Psoas muscle (tissue), 8 donors: ENCODE measurements at places on chromosomes 5 and 9. TPM values are rescaled to one million over a fixed set of nuclear protein-coding genes. Genes with fewer than 3 reads are reported as not detected.

Gene GCNT1
- 0.27 TPM for polyA plus RNA-seq

DNA sequence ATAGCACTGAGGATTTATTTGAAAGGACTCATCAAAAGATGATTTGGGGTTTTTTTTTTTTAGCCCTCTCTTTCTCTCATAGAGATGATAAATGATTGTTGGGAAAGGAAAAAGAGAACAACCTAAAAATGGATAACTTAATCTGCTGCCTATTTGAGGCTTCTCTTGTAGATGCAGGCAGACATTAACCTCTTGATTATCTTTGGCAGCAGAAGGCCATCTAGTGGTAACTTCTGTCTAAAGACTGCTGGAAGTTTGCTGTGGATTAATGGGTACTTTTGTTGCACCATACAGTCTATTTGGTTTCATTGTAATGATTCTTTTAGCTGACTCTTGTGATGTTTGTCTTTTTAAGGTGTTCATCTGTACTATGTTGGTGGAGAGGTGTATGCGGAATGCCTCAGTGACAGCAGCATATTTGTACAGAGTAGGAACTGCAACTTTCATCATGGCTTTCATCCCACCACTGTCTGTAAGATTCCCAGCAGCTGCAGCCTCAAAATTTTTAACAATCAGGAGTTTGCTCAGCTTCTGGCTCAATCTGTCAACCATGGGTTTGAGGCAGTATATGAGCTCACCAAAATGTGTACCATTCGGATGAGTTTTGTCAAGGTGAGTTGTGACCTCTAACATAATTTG lies 18.8 kb downstream of the SMIM32 start:
- DNase-seq: no peak

- no peak for DNase-seq
These were observed 68.7 kb upstream of the ZNF622 start for GRCh38 chr5:16534280-16534679.

DNA sequence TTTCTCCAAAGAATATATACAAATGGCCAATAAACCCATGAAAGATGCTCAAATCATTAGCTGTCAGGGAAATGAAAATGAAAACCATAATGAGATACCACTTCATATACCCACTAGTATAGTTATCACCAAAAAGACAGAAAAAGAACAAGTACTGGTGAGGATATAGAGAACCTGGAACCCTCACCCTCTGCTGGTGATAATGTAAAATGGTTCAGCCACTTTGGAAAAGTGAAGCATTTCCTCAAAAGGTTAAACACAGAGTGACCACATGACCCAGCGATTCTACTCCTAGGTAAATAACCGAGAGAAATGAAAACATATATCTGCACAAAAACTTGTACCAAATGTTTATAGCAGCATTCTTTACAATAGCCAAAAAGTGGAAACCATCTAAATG lies 72.0 kb downstream of the HSD17B3 start:
- DNase-seq: no peak

DNA sequence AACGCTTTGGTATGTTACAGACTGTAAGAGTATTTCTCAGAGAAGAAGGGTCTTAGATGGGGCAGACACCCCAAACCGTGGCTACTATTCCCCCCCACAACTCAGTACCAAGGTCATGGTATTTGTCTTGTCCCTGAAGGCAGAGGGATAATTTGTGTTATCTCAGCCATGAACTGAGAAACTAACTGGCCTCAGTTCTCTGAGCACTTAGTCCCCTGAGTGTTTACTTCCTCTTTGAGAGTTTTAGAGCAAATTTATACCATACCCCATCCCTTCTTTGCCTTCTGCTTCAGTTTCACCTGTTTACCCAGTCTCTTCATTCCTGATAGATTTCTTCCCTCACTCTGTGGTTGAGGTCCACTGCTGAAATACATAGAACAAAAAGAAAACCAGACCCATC lies 183.9 kb downstream of the LRRC70 start:
- no peak for DNase-seq

Gene LHX3
- not detected for polyA plus RNA-seq

Gene FXN
- 10.4 TPM for polyA plus RNA-seq

DNA sequence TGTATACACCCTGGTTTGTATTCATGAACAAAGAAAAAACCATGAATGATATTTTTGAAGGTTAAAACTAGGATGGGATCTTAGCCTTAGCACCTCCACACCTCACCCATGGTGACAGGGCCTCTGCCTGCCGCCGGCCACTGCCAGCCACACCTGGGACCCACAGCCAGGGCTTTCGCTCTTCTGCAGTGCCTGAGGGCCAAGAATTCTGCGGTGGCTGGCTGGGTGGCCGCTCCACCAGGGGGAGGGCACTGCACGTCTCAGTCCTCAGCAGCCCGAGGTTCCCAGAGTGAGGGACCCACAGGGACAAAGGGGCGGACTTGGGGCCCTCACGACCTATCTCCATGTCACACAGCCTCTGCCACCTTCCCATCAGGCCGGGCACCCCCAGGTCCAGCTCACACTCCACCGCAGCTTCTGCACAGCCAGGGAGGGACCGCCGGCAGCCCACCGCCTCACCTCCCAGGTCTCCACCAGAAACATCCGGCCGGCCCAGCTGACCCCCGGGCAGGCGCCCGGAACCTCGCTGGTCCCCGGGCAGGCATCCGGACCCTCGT lies 6.9 kb downstream of the EXD3 start:
- no peak for DNase-seq

DNA sequence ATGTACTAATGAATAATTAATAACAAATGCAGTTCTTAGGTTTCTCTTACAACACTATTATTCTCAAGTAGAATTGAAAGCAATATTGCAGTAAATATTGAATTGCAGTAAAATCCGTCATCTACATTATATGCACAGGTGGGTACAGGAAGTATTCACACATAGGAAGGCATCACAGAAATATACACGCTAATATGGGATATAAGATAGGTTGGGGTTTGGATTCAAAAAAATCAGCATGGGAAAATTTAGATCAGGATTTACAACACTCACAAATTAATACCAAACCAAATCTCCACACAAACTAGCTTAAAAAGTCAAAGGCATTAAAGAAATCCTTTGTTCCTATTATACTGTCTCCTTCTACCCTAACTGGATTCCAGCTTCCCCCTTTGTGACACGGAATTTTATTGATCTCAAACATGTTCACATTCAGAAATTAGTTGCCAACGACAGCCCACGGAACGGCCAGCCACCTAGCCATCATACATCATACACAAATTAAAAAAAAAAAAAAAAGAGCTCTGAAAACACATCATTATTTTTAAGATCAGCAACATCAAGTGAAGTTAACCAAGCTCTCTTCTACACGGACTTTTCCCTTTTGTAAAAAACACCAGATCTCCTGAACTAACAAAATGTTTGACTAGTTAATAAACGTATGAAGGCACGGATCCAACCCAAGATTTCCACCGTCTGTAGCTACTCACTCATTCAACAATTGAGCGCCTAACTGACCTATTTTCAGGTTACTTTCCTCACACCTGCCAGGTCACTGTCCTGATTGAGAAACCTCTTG lies 2.2 kb downstream of the NR6A1 start:
- no peak for DNase-seq

Gene CD14
- 7.3 TPM for polyA plus RNA-seq

DNA sequence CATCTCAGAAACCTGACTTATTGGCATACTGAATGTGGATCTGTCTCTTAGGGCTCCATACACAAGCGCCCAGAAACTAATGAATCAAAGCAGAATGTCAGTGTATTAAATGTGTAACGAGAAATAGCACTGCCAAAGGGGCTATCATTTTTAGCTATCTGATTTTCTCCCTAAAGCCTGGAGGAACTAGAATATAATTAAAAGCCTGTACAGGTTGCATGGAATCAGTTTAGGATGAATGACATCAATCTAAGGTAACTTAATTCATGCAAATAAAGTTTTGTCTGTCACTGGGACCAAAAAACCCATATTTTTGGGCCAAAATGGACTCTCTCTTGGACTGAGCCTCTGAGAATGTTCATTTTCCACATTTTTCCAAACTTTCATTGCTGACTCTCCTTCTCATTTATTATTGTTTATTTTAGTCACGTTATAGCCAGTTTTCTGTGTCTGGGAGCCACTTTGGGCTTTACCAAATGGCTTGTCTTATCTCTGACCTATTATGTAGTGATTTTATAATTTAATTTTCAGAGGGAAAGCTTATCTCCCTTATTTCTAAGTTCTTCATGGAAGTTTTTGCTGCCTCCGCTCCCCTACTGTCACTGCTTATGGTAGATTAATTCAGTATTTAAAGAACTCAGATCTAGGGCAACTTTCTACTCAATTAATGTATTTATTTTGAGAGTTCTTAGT lies 47.0 kb downstream of the PRR16 start:
- DNase-seq: no peak

DNA sequence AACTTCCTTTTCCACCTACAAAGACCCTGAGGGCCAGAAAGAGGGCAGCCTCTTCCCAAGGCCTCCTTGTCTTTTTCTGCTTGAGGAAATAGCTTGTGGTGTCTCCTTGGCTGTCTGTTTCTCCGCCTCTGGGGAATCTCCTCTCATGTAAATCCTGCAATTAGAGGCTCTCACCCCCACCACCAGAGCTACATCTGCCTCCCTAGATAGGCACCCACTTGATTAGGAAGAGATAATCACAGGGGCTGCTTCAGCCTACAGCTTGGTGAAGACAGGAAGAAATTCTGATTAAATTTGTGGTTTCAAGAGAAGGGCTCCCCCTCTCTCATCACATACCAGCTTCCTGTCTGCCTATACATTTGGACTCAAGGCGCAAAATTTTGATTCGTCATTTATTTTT lies 75.6 kb downstream of the TLR4 start:
- DNase-seq: no peak

Gene EQTN
- polyA plus RNA-seq: not detected

- no peak for DNase-seq
These were observed 49.9 kb downstream of the SIL1 start for GRCh38 chr5:139148306-139148705.

DNA sequence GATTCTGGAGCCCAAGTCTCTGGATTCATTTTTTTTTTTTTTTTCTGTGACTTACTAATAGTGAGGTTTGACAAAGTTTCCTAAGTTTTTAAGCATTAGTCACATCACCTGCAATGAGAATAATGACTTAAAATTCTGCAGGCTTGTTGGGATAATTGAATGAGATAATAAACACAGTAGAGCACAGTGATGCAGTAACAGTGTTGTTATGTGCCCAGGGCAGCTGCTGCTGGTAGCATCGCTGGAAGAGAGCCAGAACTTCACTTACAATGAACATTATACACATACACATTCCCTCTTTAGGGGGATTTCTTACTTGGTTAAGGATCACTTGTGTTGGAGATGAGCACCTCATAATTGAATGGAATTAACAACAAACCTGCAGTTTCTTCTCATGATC lies 78.9 kb downstream of the ALDH7A1 start:
- no peak for DNase-seq

Gene NRG2
- 6.5 TPM for polyA plus RNA-seq

DNA sequence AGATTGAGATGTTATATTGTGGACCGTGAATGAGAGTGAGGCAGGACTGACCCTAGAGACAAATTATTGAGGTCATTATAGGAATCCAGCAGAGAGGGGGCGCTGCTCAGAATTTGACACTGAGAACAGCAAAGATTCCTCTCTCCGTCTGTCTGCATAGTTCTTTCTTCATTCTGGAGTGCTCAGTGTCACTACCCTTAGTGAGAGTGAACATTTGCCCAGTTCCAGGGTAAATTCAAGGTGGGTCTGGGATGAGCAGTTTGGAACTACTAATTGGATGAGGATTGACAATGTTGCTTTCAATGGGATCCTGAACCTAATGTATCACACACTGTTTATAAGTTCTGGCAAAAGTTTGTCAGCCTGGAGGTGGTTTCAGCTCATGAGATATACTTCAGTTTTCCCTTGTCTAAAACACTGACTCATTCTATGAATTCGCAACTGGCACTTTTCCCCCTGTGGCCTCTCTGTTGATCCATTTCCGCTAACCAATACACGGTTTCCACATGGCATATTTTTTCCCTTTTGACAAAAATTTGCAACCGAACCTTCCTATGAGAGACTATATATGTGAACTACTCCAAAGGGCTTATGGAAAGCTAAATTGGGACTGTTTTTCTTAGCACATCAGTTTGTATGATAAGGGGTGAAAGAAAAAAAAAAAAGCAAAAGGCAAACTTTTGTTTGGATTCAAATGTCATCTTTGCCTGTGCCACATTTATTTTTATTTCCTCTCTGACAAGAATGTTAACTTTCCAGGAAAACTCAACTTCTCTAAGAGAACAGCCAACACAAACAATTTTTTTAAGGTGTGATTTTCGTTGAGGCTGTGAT lies 1240.7 kb upstream of the WWC1 start:
- no peak for DNase-seq

- no peak for DNase-seq
These were observed 662.1 kb upstream of the FTMT start for GRCh38 chr5:121189342-121190305.

- DNase-seq: no peak
These were observed 194.9 kb downstream of the PALM2AKAP2 start for GRCh38 chr9:109974918-109975276.

GRCh38 chr9:34034698-34035065 lies 14.0 kb downstream of the UBAP2 start:
- DNase-seq: no peak

Gene ENTPD8
- polyA plus RNA-seq: not detected

DNA sequence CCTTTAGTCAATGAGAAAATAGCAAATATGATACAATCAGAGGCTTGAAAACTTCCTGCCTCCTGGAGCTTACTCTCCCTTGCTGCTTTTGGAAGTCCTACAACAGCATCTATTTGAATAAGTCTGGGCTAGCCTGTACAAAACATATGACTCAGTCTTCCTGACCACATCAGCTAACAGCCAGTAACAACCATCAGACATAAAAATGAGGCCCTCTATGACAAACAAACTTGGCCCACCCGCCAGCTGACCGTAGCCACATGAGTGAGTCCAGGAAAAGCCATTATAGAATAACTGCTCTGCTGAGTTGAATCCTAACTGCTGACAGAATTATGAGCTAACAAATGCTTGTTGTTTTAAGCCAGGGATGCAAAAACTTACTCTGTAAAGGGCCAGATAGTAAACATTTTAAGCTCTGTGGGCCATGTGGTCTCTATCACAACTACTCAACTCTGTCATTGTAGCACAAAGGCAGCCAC lies 347.6 kb downstream of the PTPRD start:
- no peak for DNase-seq

Gene SLC36A3
- polyA plus RNA-seq: not detected

Gene KCNN2
- polyA plus RNA-seq: 0.57 TPM

Gene RNF20
- 19.6 TPM for polyA plus RNA-seq

DNA sequence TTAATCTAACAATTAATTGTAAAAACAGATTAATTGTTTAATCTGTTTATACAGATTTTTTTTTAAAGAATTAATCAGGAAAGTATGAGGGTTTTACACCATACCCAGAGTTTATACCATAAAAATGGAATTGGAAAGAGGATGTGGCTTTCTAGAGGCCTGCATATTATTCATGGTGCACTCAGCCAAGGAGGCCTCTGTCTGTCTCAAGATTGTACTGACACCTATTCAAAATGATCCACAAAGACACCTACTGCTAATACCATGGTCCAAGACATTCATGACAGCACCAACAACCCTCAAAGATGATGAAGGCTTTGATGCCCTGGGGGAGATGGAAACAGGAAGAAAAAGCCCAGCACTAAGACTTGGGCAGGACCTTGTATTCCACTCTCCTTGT lies 58.1 kb upstream of the MAST4 start:
- DNase-seq: no peak

GRCh38 chr5:116632890-116633289 lies 58.3 kb upstream of the SEMA6A start:
- no peak for DNase-seq

GRCh38 chr9:136075134-136075841 lies 19.8 kb downstream of the NACC2 start:
- peak; percentile 11 for DNase-seq

GRCh38 chr5:2579126-2579525 lies 172.4 kb downstream of the IRX2 start:
- DNase-seq: no peak

Gene KCTD16
- not detected for polyA plus RNA-seq

Gene SMIM32
- not detected for polyA plus RNA-seq

Gene SPATA31E1
- polyA plus RNA-seq: not detected
